Stimulated activated CD4-positive, alpha-beta T cell treated with anti-CD3 and anti-CD28 coated beads, Interleukin-2, amount 100 ng/mL, for 24 hours (primary cell): ENCODE measurements at places on chromosomes 4 and X.

DNA sequence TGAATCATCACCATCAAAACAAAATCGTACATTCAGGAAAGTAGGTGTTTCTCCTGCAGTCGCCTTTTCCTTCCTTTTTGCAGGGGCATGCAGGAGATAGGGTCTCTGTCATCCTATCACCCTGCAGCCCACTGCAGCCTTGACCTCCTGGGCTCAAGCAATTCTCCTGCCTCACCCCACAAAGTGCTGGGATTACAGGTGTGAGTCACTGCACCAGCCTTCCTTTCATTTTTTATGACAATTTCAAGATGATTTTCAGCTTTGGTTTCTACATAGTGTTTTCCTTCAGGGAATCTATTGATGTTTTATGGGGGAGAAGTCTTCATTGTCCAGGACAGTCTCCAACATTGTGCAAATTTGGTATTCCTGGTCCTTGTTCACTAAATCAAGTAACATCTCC, 71.7 kb downstream of the USP38 start:
- DNase-seq, result no peak

- DNase-seq, result no peak
These were observed 689.1 kb upstream of the DIAPH2 start for GRCh38 chrX:95995583-95995982.

DNA sequence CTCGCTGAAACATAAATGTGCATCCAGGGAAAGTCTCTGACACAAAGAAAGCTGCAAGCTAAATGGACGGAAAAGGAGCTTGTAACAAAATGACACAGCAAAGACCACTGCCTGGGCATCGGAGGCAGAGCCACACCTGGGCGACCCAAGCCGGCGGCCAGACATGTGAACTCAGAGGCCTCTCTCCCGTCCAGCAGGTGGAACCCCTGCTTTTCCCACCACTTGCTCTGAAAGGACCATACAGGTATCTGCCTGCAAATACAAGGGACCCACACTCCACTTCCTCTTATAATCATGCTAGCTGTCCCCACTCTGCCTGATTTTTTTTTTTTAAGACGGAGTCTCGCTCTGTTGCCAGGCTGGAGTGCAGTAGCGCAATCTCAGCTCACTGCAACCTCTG, 12.0 kb downstream of the CPLX1 start:
- DNase-seq, result no peak

DNA sequence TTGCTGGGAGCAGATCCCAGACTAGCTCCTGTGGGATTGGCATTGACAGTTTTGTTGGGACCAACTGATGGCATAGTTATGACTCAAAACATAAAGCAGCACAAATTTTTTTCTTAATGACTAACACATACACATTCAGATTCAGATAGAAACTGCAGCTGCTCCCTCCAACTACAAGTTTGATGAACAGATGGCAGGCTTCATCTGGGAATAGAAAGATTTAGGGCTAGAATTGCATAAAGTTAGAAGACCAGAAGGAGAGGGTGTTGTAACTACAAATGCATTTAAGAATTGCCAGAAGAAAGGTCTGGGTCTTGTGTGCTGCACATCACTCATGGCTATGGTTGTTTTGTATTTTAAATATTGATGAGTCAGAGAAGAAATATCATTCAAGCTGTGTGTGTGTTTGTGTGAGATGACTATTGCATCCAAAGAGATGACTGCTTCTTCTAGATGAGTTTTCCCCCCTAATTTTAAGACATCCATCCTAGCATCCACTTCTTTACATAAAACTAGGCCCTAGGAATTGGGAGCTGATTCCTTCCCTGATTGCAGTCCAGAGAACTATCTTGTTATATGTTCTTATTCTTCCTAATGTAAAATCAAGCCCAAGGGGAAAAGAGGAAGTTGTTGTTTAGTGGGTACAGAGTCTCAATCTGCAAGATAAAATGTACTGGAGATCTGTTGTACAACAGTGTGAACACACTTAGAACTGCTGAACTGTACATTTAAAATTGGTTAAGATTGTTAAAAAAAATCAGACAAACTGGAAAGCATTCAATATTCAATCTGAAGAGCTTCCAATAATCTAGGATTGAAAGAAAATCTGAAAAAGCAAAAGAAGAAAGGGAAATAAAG, 175.1 kb downstream of the PARM1 start:
- DNase-seq, result no peak

DNA sequence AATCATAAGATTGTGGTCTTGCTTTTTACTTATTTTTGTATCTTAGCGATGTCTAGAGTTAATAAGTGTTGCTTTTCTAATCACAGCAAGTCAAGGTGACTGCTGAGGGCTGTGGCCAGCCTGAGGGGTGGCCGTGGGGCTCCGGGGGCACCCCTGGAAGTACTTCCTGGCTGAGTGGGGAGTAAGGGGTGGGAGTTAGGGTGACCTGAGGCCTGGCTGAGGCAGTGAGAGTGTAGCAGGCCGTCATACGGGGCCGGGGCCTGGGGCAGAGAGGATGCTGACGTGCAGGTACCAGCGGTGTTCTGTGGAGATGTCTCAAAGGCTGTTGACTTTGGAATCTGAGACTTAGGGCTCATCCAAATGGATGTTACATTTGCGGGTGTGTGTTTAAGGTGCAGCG, 29.3 kb downstream of the PIGG start:
- no peak for DNase-seq

GRCh38 chrX:81308086-81308829, 106.4 kb downstream of the SH3BGRL start:
- DNase-seq, result no peak

GRCh38 chr4:83552083-83552482, 16.2 kb downstream of the GPAT3 start:
- no peak for DNase-seq

DNA sequence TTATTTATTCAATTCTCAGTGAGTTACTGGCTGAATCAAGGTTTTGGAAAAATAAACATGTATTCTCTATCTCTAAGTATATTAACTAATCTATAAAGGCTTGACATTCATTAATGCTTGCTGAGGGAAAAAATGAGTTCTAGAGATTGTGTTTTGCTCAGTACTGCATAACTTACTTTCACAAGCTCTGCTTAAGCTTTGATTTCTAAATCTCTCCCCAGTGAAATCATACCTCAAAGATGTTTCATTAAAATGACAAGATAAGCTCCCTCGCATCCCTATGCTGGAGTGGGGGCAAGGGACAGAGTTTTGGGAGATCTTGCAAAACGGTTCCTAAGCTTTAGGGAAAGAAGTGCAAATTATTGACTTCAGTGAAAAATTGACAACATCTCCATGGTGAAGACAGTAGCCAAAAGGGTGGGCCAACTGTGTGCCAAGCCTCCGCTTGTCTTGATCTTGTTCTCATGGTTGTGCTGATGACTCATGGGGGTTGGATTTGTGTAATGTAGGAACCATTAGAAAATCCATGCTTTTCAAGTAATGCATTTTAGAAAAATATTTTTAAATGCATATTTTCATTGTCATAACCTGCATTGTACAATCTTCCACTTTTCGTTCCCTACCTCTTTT, 521.4 kb downstream of the RPA4 start:
- no peak for DNase-seq
